Left hindlimb (tissue), 1 donor: ENCODE measurements at places on chromosomes 16 and 17.
A peak's percentile ranks its signal among the peaks of the same experiment; 100 is the strongest.

GRCh38 chr17:39014044-39014794 lies 47.0 kb upstream of the FBXO47 start:
- no peak for DNase-seq

GRCh38 chr17:45821147-45821546 lies 23.5 kb upstream of the SPPL2C start:
- no peak for DNase-seq

DNA sequence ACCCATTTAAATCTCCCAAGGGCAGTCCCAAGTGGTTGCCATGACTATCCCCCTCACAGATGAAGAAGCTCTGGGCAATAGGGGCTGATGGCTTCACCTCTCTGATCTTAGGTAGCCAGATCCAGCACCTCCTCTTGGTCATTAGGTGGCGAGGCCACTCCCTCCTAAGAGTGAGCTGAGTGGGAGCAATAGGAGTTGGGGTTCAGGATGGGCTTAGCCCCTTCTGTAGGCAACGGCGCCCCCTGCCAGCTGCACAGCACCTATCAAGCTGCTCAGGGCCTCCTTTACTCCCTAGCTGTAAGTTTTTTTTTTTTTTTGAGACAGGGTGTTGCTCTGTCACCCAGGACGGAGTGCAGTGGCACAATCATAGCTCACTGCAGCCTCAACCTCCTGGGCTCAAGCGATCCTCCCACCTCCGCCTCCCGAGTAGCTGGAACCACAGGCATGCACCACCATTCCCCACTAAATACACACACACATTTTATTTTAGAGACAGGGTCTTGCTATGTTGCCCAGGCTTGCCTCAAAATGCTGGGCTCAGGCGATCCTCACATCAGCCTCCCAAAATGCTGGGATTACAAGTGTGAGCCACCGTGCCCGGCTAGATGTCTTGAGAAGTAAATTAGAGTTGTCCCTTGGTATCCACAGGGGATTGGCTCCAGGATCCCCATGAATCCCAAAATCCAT lies 3.5 kb upstream of the RRAD start:
- DNase-seq, result no peak

DNA sequence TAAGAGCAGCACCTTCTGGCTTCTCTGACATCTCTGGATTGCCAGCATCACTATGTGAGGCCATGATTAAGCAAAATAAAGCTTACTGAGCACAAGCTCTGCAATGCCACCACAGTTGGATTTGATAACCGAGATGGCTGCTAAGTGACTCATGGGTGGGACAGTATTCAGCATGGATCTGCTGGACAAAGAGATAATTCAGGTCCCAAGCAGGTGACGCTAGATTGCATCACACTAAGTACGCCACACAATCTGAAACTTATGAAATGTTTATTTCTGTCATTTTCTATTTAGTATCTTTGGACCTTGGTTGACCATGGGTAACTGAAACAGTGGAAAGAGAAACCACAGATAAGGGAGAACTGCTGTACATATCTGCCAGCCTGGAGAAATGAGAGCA lies 27.4 kb downstream of the CDRT15 start:
- DNase-seq, result no peak

DNA sequence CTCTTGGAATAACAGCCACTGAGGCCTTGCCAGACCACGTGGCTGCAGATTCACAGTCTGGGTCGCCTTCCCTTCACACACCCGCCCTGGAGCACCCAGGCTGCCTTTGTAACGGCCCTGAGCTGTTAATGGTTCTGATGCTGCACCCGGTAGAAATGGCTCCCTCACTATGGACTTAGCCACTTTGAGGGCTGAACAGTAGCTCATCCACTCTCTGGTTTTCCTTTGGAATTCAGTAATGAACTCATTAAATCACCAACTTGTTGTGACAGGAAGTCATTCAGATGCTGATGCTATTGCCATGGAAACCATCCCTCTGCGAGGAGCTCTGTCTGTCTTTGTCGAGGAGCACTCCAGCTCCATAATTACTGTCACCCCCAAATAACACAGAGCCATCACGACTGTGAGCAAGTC lies 59.2 kb downstream of the CDK5R1 start:
- no peak for DNase-seq

- no peak for DNase-seq
Measured at GRCh38 chr16:6804461-6804860, 528.2 kb upstream of the RBFOX1 start.

- DNase-seq, result no peak
Measured at GRCh38 chr17:43517161-43517560, 29.0 kb downstream of the ETV4 start.

- DNase-seq, result no peak
Measured at GRCh38 chr17:17963066-17963465, 9.1 kb downstream of the TOM1L2 start.

DNA sequence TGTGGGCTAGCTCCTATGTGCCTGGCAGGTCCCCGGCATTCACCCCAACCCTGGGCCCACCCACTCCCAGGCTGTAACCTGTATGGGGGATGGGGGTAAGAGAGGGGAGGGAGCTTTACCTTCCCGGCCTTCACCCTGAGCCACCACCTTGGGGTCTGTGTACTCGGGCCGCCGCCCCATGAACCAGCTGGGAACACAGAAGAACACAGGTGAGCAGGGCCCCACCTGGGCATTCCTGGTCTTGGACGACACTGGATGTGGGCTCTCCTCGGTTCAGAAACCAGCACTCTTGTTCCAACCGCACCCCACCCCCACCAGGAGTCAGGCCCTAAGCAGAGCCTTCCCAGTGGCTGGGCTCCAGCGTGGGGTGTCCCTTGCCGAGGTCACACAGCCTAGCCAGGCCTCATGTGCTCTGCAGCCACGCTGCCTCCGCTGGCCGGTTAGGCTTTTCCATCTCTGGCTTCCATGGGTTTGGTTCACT lies 18.8 kb downstream of the B9D1 start:
- DNase-seq, result peak; percentile 41

DNA sequence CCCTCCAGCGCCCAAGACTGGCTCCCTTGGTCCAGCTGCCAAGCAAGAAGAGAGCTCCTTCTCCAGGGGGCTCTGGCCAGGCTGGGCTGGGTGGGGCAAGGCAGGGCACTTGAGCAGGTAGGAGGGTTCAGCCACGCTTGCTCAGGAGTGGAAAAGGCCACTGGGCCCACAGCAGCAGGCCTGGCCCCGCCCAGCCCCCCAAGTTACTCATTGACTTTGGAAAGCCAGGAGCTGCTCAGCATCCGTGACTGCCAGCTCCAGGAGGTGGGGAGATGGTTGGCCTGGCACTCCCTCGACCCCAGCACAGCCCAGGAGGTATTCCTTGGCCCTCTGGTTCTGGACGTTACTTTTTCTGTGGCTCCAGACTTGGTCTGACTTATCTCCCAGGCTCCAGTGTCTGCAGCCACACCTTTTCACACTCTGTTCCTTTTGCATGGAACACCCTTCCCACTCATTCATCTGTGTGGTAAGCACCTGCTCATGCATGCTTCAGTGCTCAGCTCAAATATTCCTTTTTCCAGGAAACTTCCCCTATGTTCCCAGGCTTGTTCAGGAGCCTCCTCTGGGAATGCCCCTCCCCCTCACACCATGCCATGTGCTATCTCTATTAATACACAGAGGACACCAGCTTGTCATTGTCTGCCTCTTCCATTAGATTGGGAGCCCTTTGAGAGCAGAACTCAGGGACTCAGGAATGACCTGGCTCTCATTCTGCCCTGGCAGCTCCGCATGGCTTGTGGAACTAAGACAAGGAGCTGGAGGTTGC lies at the start of gene CDH16:
Gene CDH16, minus strand, starts transcription at position 83 of the 766 bp plus-strand sequence. CDS start 820 bp downstream, outside the sequence.
- no peak for DNase-seq

GRCh38 chr16:56615353-56615752 lies 7.0 kb downstream of the MT2A start:
- DNase-seq, result no peak

GRCh38 chr16:11570806-11571205 lies 15.9 kb downstream of the LITAF start:
- no peak for DNase-seq

DNA sequence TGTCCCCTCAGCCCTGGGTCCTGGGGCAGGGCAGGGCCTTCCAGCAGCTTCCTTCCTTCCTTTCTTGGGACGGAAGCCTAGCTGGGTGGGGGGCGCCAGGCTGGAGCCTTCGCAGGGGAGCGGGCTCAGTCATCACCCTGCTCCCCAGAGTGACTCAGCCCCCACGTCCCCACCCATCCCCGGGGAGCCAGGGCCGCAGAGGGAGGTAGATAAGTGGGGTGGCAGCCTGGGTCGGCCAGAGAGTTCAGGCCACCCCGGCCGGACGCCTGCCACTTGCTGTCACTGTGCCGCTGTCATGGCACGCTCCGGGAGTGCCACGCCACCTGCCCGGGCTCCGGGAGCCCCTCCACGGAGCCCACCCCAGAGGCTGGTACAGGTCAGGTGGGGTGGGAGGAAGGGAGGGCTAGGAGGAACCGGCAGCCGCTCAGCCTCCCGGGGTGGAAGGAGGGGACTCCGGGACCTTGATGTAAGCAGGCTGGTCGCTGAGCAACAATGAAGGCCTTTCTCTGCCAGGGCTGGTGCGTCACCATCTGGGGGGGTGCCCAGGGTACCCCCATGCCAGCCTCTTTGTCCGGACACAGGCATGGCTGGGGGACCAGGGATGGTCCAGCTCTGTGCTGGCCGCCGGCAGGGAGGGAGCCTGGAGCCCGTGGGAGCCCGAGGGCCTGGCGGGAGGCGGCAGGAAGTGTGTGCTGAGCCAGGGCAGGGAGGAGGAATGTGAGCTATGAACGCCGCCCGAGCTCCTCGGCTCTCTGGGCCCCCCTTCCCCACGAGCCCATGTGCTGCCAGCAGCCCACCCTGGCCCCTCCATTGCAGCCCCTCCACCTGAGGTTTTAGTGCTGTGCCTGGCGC lies 6.6 kb downstream of the NHERF2 start:
- peak; percentile 78 for DNase-seq

DNA sequence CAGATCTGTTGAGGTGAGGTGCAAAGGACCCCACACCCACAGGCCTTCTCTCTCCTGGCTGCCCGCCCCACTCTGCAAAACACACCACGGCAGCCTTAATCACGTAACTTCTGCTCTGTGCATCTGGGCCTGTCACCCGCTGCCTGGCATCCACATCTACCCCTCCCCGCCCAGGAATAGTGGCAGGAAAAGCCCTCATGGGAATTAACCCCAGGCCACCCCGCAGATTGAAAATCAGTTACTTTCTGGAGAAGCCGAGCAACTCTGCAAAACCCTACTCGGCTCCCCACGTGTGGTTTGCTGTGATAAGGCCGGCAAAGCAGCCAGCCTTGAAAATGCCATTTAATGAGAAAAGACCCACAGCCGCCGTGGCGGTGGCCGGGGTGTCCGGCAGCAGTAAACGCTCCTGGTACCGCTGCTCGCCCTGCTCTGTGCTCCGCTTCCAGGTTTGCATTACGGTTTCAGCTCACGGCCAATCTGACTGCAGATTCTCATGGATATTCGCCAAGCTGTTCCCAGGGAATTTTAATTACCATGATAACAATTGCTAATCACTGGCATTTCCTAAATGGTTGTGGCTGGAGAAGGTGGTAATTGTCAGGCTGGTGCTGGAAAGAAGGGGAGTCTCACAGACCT lies 78.0 kb upstream of the DOC2B start:
- DNase-seq, result no peak

GRCh38 chr17:70624211-70624610 lies 454.9 kb downstream of the KCNJ2 start:
- DNase-seq, result no peak

GRCh38 chr17:39969375-39969774 lies 6.6 kb downstream of the GSDMA start:
- no peak for DNase-seq

DNA sequence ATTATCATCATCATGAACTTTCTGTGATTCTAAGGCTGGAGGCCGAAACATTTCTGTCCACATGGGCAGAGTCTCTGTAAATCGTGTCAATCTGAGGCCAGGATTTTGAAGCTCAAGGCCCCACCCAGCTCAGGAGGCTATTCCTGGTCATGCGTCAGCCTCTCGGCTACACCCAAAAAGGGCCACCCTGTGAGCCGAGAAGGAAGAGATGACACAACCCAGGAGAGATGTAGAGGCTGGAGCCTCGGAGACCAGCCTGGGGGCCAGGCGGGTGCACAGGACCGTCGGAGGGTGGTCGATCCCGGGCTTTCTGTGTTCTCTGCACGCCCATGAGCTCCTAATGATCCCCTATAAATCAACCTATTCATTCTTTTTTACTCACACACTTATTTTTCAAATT lies 1.1 kb upstream of the CACNG1 start:
- DNase-seq, result no peak

- DNase-seq, result no peak
Measured at GRCh38 chr16:59259074-59259949, 525.2 kb upstream of the GOT2 start.

DNA sequence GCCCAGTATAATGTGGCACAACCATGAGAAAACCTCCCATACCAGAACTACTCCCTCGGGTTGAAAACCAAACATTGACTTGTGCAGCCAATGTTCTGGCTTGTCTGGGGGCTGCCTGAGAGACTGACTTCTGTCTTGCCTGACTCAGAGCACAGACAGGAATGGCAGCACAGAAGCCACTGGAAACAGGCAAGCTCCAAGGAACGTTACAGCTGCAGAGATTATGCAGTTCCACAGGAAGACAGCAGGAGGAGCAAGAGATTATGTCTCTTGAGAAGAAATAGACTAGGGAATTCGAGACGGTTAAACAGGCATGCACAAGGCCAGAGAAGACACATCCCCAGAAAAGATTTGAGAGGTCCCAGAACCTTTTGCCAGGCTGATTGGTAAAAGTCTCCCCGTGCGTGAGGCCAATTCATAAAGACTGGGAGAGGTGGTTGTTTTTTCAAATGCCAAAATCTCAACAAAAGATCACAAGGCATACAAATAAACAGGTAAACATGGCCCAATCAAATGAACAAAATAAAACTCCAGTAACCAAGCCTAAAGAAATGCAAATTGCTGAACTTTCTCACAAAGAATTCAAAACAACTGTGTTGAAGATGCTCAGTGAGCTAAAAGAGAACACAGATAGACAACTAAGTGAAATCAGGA lies 90.6 kb upstream of the CDH5 start:
- DNase-seq, result no peak

DNA sequence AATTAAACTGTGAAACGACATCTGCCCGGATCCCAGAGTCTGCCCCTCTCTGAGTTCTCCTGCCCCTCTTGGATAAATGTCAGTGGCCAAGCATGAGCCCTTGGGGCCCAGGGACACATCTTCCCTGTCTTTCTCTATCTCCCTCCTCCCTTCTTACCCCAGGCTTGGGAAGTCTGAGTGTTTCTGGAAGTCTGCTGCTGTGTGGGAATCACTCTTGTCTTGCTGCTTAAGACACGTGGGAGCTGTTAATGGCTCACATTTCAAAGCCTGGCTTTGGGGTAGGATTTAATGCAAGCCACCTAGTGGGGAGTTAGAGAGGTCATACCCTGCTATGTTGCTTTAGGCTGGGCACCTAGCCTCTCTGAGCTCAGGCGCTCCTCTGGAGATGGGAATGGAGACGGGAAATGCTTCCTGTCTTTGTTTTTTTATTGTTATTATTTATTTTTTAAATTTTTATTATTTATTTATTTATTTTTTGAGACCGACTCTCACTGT lies 218.5 kb upstream of the CIBAR2 start:
- DNase-seq, result peak; percentile 67

DNA sequence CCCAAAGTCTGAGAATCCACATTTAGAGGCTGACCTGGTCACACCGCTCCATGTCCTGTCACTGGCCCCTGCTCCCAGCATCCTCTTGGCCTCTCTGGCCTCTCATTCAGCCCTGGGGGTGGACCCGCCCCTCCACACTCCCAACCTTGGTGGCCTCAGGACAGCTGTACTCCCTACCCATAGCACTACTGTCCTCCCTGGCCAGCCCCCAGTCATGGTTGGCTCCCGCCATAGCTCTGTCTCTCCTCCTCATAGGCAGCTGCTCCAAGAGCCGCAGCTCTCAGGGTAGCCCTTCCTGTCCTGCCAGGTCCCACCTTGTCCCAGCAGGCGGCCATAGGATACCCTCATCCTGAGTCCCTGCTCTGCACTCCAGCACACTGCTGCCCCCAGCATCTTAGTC lies 38.0 kb upstream of the PHB1 start:
- no peak for DNase-seq
